Activated CD4-positive, alpha-beta T cell treated with anti-CD3 and anti-CD28 coated beads, Interleukin-2, amount 50 U/mL, for 1 hour (primary cell): ENCODE measurements at places on chromosomes 4 and X.

- DNase-seq, result no peak
Observed at GRCh38 chr4:122539861-122540465, 80.9 kb downstream of the IL21 start.

DNA sequence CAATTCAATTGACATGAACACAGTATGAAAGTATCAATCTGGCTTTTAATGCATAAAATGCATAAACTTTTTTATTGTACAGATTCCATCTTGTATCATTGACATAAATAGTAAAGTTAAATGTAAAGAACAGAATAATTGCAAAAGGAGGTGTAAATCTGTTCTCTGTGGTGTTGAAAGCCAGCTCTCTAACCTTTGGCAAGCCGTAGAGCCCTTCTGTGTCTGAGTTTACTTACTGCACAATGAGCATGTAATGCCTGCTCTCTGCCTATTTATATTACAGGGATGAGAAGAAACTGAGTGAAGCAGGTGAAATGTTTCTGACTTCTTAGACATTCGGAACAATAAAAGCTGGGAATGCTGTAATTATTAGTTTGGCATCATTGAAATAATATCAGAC lies 389.3 kb upstream of the EPHA5 start:
- DNase-seq, result no peak

- no peak for DNase-seq
Observed at GRCh38 chrX:148133105-148133725, 152.1 kb downstream of the FMR1NB start.

GRCh38 chr4:2071912-2072867 lies 13.1 kb downstream of the NAT8L start:
- no peak for DNase-seq

- DNase-seq, result no peak
Observed at GRCh38 chrX:118503260-118504041, 7.8 kb downstream of the DOCK11 start.

GRCh38 chrX:74370487-74370886 lies 50.8 kb upstream of the SLC16A2 start:
- no peak for DNase-seq

DNA sequence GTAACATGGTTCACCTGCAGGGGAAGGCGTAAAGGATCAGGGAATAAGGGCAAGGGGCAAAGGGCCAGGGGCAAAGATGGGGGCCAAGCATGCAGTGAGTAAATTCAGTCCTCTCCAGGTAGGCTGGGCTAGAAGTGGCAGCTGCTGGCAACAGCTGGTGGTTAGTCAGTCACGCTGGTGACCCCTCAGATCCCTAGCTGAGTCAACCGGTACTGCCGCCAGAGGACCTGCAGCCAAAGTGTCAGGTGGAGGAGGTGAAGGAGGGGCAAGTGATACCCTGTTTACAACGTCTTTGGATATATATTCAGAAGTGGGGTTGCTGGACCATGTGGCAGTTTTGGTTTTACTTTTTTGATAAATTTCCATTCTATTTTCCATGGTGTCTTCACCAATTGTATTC lies 24.6 kb upstream of the NAP1L2 start:
- DNase-seq, result no peak

GRCh38 chr4:5996641-5997040 lies 21.6 kb downstream of the C4orf50 start:
- DNase-seq, result no peak

- no peak for DNase-seq
Observed at GRCh38 chr4:137602436-137602835, 70.1 kb upstream of the PCDH18 start.

DNA sequence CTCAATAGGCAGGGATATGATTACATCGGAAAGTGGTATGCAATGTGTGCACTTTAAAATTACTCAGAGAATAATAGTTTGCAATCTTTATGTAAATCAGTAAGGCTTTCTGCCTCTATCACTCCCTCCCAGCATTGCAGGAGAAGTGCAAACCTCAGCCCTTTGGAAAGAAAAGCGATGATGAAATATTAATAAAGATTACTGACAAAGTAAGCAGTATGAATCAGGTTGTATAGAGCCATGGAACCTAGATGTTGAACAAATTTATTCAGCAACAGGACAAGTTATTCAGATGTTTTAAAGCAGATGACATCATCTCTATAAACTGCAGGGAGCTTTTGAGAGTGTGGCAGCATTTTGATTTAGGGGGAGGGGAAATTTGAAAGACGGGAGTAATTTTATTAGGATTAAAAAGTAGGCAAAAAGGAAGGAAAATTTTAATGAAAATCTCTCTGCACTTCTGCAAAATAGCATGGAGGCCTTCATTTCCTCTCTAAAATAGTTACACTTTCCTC lies 631.7 kb upstream of the GRIA3 start:
- DNase-seq, result no peak

- no peak for DNase-seq
Observed at GRCh38 chr4:102599455-102599854, 98.3 kb downstream of the NFKB1 start.

GRCh38 chrX:155334486-155335336 lies at the start of gene CLIC2:
TSS of gene CLIC2 (minus strand) at chrX:155334614. CDS start at chrX:155334427, 187 bp downstream.
- DNase-seq, result no peak

- DNase-seq, result no peak
Observed at GRCh38 chrX:138885886-138886285, 174.4 kb upstream of the FGF13 start.

DNA sequence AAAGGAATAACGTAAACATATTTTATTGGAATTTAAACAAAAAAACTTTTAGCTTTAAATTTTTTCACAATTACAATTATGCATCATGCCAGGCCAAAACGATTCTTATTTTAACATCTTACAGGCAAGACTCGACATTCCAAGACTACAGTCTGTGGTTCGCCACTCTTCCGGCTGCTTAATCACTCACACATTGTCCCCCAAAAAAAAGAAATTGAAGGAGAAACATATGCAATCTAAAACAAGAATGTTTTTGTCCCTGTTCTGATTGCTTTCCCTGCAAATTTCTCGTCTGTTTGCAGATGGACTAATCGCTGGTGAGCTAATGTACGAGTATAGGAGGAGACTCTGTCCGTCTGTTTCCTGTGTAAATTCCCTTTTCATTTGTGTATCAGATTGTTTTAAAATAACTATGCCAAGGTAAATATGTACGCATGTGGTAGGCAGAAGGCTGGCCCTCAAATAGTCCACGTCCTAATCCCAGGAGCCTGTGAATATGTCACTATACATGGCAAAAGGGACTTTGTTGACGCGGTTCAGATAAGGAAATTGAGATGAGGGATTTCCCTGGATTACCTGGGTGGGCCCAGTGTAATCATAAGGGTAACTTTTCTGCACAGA lies 37.7 kb upstream of the MTNR1A start:
- DNase-seq, result no peak
